ENCODE measurements at places on chromosomes 16 and 17.

DNA sequence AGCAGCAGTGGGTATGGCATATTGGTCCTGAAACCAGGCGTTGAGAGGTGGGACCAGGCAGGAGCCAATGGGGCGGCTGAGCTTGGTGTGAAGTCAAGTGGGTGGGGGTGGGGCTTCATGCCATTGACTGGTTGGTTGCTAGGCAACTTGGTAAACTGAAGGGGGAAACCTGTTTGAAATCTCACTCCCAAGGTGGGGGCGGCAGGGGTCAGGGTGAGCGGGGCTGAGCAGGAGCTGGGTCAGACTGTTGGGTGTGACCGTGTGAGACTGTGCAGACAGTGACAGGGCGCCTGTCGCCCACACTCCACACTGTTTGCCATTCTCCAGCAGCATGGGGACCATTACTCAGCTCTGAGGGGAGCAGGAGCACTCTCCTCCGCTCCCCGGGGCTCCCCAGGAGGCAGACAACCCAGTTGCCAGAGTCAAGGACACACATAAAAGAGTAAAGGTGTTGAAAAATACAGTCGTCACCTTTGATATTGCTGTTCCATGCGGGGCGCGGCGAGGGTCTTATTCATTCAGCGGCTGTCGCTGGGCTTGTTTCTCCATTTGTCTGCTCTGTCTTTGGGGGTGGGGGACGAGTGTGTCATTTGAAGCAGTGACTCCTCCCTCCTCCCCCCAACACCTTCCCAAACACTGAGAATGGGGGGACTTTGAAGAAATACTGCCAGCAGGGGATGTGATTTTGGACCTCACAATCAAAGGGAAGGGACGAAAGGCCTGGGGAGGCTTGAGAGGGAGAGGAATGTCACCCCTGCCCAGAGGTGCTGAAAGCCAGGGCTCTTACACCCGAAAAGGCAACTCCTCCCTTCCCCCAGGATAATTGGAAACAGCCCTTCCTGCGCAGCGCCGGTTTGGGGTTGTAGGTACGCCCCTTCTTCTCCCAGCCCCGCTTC, 1.2 kb upstream of the EFNB3 start:
- DNase-seq: peak; percentile 56

DNA sequence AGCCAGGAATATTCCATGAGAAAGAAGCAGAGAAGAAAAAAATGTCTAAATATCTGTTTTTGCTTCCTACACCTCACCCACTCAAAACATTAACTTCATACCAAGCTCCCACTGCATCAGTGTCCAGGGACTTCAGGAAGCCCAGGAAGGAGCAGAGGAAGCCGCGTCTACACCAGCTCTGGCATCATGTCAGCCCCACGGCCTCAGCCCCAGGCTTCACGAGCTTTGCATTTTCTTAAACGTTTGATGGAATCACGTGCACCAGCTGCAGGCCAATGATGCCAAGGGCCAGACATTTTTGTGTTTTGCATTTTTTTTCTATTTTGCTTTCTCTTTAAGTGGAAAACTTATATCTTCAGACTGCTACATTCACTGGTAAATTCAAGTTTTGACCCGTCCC, 48.6 kb downstream of the CDRT4 start:
- no peak for DNase-seq

- no peak for DNase-seq
Measured at GRCh38 chr16:63188086-63188771, 1152.0 kb upstream of the CDH8 start.

DNA sequence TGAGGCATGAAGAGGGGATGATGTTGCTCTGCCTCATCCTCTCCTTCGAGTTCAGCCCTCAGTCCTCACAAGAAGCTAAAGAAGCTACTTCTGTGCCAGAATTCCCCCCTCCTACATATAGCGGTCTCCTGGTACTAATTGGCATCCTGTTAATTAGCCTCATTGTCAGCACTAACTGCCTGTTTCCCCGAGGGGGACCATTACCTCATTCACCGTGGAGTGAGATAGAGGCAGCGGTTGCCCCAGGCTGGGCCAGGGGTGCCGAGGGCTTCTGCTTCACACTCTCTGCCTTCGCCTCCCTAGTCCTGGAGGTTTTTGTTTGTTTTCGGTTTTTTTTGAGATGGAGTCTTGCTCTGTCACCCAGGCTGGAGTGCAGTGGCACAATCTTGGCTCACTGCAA, 5.7 kb upstream of the MINK1 start:
- DNase-seq: no peak

DNA sequence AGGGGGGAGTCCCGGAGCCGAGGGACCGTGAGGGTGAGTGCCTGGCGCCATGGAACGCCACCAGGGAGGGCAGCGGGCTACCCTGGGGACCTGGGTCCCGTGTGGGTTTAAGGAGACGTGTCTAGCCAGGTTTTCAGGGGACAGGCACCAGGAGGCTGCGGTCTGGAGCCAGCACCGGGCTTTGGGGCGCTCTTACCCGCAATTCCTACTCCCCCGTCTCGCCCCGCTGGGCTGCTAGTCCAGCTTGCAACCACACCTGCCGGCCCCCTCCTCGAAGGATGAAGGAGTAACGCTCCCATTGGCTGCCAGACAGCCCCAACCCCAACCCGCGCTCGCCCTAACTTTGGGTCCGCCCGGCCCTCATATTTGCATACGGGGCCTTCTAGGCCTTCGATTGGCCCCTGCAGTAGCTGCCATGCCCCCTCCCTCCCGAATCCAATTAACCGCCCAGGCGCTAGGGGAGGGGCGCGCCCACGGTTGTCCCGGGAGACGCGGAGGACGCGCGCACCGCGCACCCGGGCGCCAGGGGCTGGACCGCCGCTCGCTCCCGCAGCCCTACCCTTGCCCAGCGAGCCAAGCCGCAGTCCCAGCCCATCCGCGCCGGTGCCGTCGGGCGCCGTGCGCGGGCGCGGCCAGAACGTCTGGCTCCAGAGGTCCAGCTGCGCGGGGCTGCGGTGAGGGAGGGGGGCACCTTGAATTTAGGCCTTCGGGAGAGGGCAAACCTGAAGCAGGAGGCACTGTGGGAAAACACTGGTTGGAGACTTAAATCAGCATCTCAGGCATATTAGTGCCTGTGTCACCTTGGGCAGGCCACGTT, at the start of gene TTLL6:
TTLL6 (minus strand) TSS at position 456 of the 817 bp plus-strand sequence; CDS start at position 299, 157 bp downstream.
- DNase-seq: no peak

DNA sequence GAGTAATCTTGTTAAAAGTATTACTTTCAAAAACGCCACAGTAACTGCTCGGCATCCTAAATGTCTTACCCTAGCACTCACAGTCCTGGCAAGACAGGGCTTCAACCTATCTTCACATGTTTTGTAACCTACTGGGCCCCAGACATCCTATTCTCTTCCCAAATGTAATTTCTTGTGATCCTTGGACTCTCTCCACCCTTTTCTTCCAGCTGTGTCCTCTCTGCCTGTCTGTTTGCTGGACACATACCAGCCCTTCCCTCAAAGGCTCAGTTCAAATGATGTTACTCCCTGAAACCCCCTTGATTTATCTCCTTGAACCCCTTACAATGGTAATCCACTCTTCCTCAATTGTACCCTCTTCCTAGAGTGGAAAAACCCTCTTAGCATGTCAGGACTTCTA, 60.1 kb upstream of the CNEP1R1 start:
- no peak for DNase-seq

DNA sequence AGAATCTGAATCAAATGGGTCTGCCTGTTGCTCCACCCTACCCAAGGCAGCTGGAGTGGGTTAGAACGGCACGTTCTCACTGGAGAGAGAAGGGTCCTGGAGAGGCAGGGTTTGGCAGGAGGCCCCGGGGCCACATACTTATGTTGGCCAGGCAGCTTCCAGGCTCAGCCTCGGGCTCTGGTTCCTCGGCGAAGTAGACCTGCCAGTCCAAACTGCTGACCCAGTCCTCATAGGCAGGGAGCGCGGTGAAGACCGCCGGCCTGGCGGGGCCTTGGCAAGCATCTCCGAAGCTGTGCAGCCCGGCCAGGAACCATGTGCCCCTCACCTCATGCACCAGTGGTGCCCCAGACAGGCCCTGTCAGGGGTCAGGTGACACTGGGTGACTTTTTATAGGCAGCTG, 4.8 kb downstream of the PRSS53 start:
- DNase-seq: no peak

GRCh38 chr17:82519971-82520903, 705 bp downstream of the FOXK2 start:
- no peak for DNase-seq

- no peak for DNase-seq
Measured at GRCh38 chr16:57894390-57895080, 76.4 kb downstream of the CNGB1 start.

DNA sequence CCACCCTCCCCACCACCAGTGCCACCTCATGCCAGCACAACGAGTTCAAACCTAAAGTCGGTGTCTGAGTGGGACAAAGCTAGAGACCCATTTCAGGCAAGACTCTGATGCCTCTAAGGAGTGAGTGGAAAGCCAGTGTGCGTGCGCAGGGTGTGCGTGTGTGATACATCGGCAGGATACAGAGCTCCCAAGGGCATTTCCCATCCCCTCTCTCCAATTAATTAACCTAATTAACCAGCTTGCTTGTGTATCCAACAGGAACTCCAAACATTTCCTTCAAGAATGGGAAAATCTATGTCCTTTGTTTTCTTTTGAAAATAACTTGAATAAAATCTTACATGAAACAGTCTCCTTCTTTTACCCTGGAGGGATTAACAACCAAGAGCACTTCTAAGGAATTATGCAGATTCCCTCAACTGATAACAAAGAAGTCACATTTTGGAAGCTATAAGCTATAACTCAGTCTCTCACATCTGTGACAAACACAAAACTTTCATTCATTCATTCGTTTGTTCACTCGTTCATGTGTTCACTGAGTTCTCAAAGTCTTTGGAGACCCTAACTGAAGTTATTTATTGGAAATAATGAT, 9.9 kb downstream of the ATPAF2 start:
- no peak for DNase-seq

GRCh38 chr16:50681021-50681885, at the start of gene SNX20:
SNX20 (minus strand) TSS chr16:50681312; CDS start chr16:50677526, 3,786 bp downstream.
- no peak for DNase-seq

- DNase-seq: no peak
Measured at GRCh38 chr16:51545951-51546350, 394.9 kb upstream of the SALL1 start.

DNA sequence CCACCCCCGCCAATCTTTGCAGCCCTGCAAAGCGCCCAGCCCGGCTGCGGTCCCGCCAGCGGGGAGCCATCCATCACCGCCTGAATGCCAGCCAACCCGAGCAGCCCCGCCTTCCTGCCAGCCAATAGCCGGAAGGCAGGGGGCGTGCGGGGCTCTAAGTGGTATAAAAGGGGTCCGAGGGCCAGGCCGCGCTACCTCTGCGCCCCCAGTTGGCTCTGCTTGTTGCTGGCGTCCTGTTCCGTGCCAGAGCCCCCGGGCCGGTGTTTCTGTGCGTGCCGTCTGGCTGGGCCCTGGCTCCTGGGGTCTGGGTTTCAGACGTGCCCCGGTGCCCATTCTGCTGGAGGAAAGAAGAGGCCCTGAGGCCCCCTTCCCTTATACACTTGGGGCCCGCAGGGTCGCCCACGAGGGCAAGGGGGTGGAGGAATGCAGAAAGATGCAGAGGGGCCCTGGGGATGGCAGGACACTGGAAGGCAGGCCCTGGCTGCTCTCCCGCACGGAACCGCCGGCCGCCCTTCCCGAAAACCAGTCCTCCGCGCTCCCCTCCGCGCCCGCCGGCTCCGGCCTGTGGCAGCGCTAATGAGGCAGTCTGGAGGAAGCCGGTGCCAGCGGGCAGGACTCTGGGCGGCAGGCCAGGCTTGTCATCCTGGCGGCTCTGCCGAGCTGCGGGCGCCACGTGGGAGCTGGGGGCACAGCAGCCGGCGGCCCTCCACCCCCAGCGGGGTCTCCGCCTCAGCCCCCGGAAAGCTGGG, 14.0 kb downstream of the COPZ2 start:
- DNase-seq: no peak

DNA sequence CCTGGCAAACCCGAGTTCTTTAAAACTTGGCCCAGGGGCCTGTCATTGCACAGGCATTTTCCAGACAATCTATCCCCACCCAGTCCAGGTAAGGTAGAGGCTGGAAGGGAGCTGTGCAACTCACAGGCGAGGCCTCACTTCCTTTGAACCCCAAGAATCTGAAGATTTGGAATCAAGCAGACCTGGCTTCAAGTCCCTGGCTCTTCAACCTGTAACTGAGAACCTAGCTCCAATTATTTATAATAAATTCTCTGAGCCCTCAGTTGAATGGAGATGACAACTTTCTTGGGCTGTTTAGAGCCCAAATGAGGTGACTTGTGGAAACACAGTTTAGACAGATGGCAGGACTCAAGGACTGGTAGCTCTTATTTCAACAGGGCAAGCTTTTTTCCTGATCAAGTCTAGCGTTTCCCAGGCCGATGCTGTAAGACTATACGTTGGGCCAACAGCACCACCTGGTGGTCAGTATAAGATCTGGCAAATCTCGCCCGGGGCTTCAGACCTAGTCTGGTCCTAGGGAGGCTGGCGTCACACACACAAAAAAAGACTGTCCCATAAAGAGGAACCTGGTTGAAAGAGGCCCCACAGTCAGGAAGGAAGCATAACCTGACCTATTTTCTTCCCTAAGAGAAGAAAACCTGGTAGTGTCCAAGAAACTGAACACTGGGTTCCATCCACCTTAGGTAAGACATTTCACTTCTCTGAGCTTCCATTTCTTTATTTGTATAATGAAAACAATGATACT, 117.9 kb downstream of the C17orf67 start:
- peak; percentile 71 for DNase-seq

- DNase-seq: no peak
Measured at GRCh38 chr17:77391668-77392375, 251.1 kb downstream of the SEC14L1 start.

DNA sequence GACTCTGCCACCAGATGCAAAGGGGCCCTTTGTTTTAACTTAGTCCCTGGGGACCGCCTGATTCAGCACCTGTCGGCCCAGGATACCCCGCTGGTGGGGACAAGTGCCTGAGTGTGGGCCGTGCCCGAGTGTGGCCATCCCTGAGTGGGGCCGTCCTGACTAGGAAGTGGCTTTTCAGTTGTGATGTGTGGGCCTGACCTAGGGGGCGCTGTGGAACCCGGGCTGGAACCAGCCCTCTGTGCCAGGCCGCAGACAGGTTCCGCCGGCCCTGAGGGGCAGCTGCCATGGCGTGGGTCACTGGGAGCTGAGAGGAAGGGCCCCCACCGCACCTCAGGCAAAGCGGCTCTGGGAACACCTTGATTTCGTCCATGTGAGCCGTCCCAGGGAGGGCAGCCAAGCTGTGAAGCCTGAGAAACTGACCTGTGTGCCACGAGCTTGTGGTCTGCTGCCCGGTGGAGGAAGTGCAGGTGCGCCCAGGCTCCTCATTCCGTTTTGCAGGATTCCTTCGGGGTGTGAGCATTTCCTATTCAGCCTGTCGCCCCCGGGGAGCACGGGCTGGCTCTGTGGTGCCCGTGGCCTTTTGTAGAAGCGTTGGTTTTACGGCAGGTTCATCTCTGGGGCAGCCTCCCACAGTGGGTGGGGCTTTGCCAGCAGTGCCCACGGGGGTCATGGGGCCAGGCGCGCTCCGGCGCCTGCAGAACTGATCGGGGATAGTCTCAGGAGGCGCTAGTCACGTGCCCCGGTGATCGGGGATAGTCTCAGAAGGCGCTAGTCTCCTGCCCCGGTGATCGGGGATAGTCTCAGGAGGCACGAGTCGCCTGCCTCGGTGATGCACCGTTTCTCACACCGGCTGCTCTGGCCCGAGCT, 5.3 kb downstream of the RPL13 start:
- DNase-seq: no peak

Data from HFF-Myc (cell line).